ENCODE measurements at places on chromosomes 3 and 15.
A peak's percentile ranks its signal among the peaks of the same experiment; 100 is the strongest.

DNA sequence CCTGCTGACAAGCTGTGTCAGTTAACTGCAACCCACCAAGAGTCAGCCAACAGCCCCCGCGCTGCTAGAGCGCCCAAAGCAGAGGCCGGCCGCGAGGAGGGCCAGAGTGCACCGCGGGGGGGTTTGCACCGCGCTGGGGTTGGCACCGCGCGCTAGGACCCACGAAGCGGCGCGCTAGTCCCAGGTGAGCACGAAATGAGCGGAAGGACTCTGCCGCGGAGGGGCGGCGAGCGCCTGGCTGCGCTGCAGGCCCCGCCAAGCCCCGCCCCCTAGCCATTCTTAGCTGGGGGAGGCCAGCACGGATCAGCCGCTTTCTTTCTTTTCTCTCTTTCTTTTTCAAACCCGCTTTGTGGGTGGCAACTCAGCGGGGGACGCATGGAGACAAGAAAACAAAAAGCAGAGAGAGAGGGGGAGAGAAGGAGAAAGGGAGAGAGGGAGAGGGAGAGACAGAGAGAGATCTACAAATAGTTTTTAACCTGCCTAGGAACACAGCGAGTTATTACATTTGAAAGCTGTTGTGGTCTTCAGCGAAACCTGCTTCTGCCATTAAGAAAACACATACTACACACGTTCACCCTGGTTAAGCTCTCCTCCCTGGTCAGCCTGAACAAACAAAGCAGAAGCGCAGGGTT is 6.9 kb upstream of the FOXB1 start:
- DNase-seq, result no peak

GRCh38 chr15:91780387-91780786 is 73.1 kb upstream of the SLCO3A1 start:
- DNase-seq, result no peak

DNA sequence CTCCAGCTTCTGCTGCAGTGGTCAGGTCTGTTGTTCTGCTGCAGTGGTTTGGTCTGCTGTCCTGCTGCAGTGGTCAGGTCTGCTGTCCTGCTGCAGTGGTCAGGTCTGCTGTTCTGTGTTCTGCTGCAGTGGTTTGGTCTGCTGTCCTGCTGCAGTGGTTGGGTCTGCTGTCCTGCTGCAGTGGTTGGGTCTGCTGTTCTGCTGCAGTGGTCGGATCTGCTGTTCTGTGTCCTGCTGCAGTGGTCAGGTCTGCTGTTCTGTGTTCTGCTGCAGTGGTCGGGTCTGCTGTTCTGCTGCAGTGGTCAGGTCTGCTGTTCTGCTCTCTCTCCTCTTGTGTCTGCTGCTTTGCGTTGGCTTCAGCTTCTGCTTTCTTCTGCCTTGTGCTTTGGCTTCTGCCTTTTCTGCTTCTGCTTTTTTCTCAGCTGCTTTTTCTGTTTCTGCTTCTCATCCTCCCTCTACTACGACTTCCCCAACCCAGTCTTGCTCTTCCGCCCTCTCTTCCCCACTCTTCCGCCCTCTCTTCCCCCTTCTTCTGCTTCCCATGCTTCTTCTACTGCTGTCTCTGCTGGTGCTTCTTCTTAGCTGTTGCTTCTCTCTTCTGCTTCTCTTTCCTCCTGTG is 50.7 kb downstream of the FAM43A start:
- DNase-seq, result no peak

GRCh38 chr3:48881652-48882114 is 17.0 kb downstream of the SLC25A20 start:
- no peak for DNase-seq

- peak; percentile 36 for DNase-seq
These were observed 50.0 kb downstream of the RLBP1 start for GRCh38 chr15:89171136-89172072.

DNA sequence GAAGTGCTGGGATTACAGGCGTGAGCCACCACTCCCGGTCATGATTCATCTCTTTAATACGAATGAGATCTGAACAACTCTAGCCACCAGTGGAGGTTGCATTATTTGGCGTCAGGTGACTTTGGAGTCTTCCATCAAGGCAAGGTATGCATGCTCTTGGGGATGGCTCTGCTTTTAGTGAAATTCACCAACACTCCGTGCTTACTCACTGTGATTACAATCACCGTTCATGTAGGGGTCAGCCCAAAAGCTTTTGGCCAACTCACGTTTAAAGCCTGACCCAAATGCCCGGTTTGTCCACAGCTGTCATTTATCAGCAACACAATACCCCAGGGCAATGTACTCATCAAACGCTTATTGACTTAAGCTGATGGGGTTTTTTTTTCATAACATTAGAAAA is 155.4 kb downstream of the PDZRN3 start:
- DNase-seq, result no peak

DNA sequence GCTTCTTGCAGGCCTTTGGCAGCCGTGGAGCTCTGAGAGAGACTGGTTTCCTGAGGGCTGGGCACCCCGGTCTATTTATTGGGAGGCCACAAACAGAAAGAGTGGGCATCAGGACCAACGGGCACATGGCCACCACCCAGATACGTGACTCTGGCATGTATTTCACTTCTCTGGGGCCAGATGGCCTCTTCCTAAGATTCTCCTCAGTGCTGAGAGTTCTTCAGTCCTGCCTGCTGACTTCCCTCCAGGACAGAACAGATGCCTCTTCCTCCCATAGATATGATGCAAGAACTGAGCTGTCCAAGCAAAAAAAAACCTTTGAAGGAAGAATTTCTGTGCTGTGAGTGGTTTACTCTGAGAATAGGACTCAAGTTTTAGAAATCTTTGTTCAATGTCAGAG is 107.7 kb downstream of the IGF2BP2 start:
- peak; percentile 92 for DNase-seq

DNA sequence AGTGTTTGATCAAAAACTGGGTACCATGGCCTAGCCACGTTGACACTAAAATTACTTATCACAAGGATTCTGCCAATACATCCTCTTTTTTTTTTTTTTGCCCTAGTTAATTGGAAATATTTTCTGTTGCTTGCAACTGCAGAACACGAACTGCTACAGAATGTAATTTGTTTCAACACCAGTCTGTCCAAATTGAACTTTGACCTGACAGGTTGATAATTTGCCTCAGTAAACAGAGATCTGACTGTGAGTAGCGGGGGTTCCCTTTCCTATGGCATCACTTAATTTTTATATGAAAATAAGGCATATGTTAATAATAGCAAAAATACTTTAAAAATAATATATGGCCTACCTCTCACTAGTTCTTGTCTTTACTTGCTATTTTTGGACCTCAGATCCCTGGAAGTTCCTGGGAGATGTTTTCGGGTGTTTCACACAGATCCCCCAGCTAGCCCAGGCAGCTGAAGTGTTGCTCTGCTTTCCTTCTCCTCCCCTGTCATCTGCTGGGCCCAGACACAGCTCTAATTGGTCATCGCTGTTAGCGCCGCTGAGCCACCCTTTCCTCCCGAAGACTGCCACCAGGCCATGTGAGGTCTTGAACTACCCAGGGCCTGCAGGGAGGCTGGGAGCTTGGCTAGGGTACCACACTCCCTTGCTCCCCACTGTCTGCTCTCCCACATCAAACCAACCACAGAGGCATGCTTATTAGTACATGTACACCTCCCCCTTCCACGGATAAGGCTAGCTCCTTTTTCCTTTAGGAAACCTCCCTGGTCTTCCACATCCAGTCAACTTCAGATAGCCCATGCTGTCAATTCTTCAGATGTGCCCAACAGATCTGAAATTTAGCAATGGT is 89.8 kb upstream of the RNF7 start:
- no peak for DNase-seq

GRCh38 chr3:172276103-172276502 is 172.2 kb downstream of the GHSR start:
- no peak for DNase-seq

DNA sequence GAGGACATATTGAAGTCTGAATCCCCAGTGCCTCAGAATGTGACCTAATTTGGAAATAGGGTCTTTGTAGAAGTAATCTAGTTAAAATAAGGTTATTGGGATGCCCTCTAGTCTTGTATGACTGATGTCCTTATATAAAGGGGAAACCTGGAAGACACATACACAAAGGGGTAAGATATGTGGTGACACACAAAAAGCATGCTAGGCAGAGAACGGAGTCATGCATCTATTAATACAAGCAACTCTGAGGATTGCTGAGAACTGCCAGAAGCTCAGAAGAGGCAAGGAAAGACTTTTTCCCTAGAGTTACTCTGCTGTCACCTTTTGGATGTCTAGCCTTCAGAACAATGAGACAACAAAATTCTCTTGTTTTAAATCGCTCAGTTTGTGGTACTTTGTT is 58.1 kb upstream of the TMEM108 start:
- DNase-seq, result no peak

GRCh38 chr3:195899701-195900435 is 8.5 kb downstream of the TNK2 start:
- no peak for DNase-seq

- DNase-seq, result peak; percentile 25
These were observed 13.7 kb downstream of the USP13 start for GRCh38 chr3:179666436-179667035.

- DNase-seq, result no peak
These were observed 3.2 kb downstream of the TYRO3 start for GRCh38 chr15:41562244-41562643.

GRCh38 chr3:39819899-39820298 is 10.5 kb downstream of the MYRIP start:
- DNase-seq, result no peak

- no peak for DNase-seq
These were observed 59.5 kb downstream of the BFSP2 start for GRCh38 chr3:133459400-133459799.

DNA sequence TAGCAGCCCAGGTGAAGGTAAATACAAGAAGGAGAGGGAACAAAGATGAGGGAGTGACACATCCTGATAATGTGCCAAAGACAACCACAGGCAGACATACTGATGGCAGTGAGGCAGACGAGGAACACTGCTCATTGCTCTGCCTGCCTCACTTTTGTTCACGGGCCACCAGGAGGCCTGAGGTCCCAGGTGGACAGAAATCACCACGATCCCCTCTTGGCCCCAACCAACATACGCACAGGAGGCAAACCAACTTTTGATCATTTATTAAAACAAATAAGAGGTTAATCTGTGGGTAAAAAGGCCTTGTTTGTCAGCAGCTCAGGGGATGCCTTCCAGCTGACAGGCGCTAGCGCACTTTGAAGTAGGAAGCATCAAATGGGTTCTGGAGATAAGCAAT is 4.2 kb downstream of the ALG1L2 start:
- DNase-seq, result no peak

GRCh38 chr3:177810162-177810623 is 612.9 kb upstream of the TBL1XR1 start:
- peak; percentile 49 for DNase-seq

- DNase-seq, result no peak
These were observed 513.3 kb upstream of the SEMA6D start for GRCh38 chr15:47203993-47204392.

DNA sequence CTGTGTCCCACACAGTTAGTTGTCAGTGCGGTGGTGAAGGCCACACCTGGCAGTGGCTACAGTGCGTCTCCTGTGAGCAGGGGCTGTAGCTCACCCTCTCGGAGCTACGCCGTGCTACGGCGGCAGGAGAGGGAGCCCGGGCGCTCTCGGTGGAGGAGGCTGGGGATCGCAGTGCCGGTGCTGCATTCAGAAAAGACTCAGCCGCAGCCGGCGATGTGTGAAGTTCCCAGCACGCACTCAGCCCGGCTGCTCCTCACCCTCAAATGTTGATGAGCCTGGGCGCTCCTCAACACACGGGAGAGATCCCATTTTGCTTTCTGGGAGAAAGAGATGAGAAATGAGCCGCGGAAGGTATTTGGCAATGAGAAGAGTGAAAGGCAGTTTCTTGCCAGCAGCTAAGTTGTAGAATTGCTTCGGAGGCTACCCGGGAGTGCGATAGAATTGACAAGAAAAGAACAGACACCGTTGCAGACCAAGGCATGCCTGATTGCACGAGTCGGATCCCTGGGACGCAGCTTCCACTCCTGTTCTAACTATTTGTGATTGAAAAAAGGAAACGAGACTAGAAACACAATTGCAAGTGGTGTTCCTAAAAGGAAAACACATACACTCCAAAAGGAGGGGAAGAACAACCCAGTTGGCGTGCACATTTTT is at the start of gene UNC13C:
Gene UNC13C (plus strand): TSS at position 189 of the 654 bp plus-strand sequence. CDS start 34,463 bp downstream, outside the sequence.
- DNase-seq, result no peak

GRCh38 chr3:151630035-151630434 is 103.7 kb upstream of the AADACL2 start:
- DNase-seq, result no peak

DNA sequence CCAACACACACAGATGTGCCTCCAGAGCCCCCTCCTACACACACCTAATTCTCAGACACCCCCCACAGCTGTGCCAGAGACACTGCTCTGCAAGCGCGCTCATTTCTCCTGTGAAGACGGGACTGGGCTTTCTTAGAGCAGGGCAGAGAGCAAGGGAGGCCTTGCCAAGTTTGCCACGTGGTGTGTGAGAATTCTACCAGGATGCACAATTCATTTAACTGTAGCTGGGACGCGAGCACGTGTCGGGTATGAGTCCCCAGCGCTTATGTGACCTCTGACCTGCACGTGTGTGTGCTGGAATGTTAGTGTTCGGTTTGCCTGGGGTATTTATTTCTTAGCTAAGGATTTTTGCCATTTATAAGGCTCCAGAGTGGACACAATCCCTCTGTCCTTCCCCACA is 37.0 kb downstream of the FEM1B start:
- no peak for DNase-seq

DNA sequence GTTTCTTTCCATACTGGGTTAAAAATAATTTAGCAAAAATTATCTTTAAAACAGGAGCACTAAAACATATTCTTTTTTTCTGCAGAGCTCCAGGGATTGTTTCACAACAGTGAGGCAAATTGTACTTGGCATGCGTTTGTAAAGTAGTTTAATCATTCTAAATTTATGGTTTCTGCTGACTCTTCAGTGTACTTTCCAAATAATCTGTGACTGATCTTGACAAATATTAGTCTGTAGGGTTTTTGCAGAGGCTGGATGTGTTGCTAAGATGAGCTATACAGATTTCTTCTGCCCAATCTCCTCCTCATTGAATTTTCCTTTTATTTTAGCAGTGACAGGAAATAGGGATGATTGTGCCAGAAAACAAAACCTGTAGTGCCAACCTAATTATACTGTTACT is 328.0 kb upstream of the MANF start:
- no peak for DNase-seq

- no peak for DNase-seq
These were observed 5.5 kb downstream of the GRIP2 start for GRCh38 chr3:14534516-14535191.

- no peak for DNase-seq
These were observed 44.2 kb downstream of the TGM4 start for GRCh38 chr3:44918581-44918980.

DNA sequence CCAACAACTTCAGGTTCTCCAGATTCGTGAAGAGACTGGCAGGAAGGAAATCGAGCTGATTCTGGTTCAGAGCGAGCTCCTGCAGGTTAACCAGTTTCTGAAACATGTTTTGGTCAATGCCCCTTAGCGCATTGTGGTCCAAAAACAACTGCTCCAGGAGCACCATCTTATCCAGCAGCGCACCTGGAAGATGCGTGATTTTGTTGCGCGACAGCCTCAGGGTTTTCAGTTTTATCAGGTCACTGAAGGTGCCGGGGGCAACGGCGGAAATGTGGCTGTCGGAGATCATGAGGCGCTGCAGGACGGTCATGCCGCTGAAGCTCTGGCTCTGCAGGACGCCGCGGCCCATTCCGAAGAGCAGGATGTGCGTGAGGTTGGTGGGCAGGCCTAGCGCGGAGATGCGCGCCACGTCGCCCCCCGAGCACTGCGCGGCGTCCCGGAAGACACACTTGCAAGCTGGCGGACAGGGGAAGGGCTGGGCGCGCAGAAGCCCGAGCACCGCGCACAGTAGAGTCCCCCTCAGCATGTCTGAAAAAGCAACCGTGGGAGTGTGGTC is 1.2 kb downstream of the GP5 start:
- DNase-seq, result no peak

Data from fibroblast of upper back skin (primary cell).